LNCaP clone FGC (cell line): ENCODE measurements at places on chromosomes 6 and 20.

GRCh38 chr6:22694092-22694724 lies 124.8 kb downstream of the HDGFL1 start:
- no peak for DNase-seq

GRCh38 chr6:104256646-104257045 lies 603.1 kb downstream of the HACE1 start:
- no peak for DNase-seq

DNA sequence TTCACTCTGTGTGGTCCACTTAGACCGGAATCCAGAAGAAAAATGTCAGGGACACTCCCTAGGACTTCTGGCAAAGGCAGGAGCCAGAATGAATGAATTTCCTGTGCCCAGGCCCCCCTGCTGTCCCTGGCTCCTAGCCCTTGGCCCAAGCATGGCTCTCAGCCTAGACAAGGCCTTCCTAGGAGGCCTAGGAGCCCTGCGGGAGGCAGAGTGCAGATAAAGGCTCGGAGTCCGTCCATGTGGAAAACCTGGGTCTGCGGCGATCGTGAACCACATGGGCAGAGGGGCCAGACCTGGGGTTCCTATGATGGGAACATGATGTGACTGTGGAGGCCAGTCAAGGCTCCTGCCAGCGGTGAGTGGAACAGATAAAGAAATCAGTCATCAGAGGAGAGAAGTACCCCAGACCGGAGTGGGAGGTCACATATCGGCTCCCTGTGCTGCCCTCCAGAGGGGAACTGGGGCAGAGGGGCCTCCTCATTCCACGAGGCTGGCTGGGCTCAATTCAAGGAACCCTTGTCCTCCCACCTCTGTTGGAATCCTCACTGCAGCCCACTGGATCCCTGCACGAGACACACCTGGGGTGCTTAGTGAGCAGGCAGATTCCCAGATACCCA lies 5.9 kb upstream of the VSTM2L start:
- DNase-seq = no peak

- no peak for DNase-seq
Measured at GRCh38 chr6:27837625-27838057, 74.6 kb downstream of the OR2B2 start.

- no peak for DNase-seq
Measured at GRCh38 chr6:81938014-81938856, 185.8 kb upstream of the TENT5A start.

GRCh38 chr6:157669323-157669722 lies 153.7 kb upstream of the SNX9 start:
- DNase-seq = no peak
